Activated naive CD4-positive, alpha-beta T cell treated with anti-CD3 and anti-CD28 coated beads, Interleukin-2, amount 50 U/mL, for 72 hours (primary cell): ENCODE measurements at places on chromosomes 5 and 9. TPM values are rescaled to one million over a fixed set of nuclear protein-coding genes. Genes with fewer than 3 reads are reported as not detected.

ARAP3 gene
- 8.3 TPM for total RNA-seq

GGTA1 gene
- total RNA-seq, result not detected

CARD6 gene
- 2.2 TPM for total RNA-seq

DNA sequence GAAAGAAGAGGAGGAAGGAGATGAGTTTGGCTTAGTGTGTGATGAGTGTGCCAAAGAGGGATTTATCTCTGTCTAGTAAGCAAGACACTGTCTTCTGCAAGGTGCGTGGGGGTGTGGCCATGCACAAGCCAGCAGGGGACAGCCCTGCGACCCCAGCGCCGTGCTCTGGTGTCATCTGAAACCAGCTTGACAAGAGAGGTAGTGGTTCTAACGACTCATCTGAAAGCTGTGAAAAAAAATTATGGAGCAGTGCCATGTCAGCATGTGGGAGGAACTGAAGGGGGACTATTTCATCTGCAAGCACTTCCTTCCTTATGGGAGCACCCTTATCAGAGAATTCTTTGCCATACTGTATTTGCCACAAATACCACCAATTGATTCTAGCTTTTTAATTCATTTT is 398.6 kb downstream of the PSAT1 start:
- DNase-seq, result no peak

DNA sequence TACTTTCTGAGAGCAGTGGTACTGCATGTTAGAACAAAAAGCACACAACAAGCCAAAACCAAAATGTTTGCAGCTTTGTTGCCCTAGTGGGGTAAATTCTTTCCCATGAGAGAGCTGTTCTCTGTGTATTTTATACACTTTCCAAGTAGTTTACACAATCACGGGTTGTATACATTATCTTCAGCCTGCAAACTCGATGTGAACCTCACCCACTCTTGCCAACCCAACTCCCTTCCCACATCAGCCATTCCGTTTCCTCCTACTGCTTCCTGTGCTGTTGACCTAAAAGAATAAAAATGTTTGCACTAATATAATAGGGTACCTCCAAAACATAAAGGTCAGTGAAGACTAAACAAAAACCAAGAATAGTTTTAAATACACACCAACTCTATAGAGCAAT is 47.0 kb downstream of the IQGAP2 start:
- DNase-seq, result no peak

- DNase-seq, result no peak
These were observed 527.2 kb downstream of the KCTD16 start for GRCh38 chr5:144697847-144698262.
